ENCODE measurements at places on chromosomes 7 and 10. TPM values are rescaled to one million over a fixed set of nuclear protein-coding genes. Genes with fewer than 3 reads are reported as not detected.

DNA sequence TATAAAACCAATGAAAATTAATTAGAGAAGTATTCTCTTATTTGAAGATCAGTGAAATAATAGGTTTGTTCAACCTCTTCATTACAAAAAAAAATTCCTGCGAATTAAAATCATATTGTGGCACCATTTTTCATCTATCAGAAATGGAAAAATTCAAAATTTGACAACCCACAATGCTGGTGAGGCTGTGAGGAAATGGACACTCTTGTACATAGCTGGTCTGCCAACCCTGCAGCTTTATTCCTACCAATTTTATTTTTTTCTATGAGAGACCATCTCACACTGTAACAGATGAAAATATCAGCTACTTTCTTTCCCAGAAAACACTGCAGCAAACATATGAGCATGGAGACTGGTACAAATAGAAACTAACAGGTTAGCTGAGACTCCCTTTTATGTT, 208.8 kb upstream of the SEMA3E start:
- H3K27me3 ChIP-seq: no peaks in the 10 kb centered on the region
- no peak overlapping the region for H3K27ac ChIP-seq
- no peaks in the 10 kb centered on the region for H3K36me3 ChIP-seq
- H3K4me3 ChIP-seq: no peak overlapping the region
- DNase-seq: no peak

GRCh38 chr10:100895346-100895745, 17.4 kb upstream of the SLF2 start:
- no peaks in the 10 kb centered on the region for H3K36me3 ChIP-seq
- DNase-seq: no peak
- no peak overlapping the region for H3K27ac ChIP-seq
- no peak overlapping the region for H3K4me3 ChIP-seq

DNA sequence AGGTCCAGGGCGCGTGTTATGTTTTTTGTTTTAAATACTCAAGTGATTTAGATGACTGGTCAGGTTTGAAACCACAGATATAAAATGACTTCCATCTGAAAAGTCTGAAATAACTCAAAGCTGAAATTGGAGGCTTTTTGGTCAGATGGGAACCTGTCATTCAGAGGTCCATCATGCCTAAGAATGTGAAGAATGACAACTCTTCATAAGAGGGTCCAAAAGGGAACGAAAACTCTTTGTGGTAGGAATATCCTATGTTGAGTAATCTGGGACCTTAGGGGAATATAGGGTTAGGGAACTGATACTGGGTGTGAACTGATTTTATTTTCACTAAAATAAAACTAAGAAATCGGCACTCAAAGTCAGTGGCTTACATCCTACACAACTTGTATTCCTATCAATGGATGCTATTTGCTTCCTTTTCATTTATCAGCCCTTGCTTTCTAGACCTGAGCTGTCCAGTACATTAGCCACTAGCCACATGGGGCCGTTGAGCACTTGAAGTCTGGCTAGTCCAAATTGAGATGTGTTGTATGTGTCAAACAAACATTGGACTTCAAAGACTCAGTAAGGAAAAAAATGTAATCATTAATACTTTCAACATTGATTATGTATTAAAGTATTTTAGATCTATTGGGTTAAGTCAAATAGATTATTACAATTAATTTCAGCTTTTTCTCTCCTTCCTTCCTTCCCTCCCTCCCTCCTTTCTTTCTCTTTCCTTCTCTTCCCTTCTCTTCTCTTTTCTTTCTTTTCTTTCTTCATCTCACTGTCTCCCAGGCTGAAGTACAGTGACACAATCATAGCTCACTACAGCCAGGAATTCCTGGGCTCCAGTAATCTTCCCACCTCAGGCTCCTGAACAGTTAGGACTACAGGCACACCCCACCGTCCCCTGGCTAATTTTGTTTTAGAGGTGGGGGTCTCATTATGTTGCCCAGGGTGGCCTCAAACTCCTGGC, 56.5 kb upstream of the KDM7A start:
- DNase-seq: no peak
- H3K4me3 ChIP-seq: peak overlapping the region; percentile 83
- peaks cover 24% of the 10 kb centered on the region for H3K4me1 ChIP-seq
- H3K27ac ChIP-seq: peak overlapping the region; percentile 7

DNA sequence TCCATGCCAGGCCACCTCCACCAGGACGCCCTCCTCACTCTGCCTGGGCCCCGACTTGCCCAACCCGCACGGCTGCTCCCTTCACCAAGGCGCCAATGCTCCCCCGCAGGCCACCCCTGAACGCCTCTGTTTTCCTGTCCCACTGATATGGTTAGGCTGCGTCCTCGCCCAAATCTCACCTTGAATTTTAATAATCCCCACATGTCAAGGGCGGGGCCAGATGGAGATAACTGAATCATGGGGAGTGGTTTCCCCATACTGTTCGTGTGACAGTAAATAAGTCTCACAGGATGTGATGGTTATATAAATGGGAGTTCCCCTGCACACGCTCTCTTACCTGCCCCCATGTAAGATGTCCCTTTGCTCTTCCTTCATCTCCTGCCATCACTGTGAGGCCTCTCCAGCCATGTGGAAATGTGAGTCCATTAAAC, 29.8 kb downstream of the RSU1 start:
- peak; percentile 85 for DNase-seq
- peaks cover 31% of the 10 kb centered on the region for H3K4me1 ChIP-seq
- H3K27me3 ChIP-seq: no peaks in the 10 kb centered on the region
- H3K27ac ChIP-seq: peak overlapping the region; percentile 93

- no peaks in the 10 kb centered on the region for H3K36me3 ChIP-seq
- H3K4me3 ChIP-seq: no peak overlapping the region
- DNase-seq: no peak
These were observed 76.9 kb upstream of the LRRC4 start for GRCh38 chr7:128108129-128108528.

The SMKR1 gene
- total RNA-seq: 3.6 TPM

GRCh38 chr7:30027065-30027456, 559 bp upstream of the FKBP14 start:
- H3K4me1 ChIP-seq: peaks cover 24% of the 10 kb centered on the region
- H3K4me3 ChIP-seq: no peak overlapping the region
- no peaks in the 10 kb centered on the region for H3K27me3 ChIP-seq
- H3K27ac ChIP-seq: peak overlapping the region; percentile 90
- H3K36me3 ChIP-seq: peaks cover 3% of the 10 kb centered on the region

- H3K27me3 ChIP-seq: no peaks in the 10 kb centered on the region
- no peaks in the 10 kb centered on the region for H3K36me3 ChIP-seq
- no peak overlapping the region for H3K27ac ChIP-seq
- H3K4me3 ChIP-seq: no peak overlapping the region
These were observed 140.0 kb upstream of the PHYHIPL start for GRCh38 chr10:59036311-59037017.

The IL6 gene
- not detected for total RNA-seq

GRCh38 chr10:68179016-68179415, 52.9 kb downstream of the ATOH7 start:
- H3K36me3 ChIP-seq: no peaks in the 10 kb centered on the region
- no peak overlapping the region for H3K27ac ChIP-seq
- peaks cover 2% of the 10 kb centered on the region for H3K27me3 ChIP-seq
- DNase-seq: no peak
- no peaks in the 10 kb centered on the region for H3K4me1 ChIP-seq

DNA sequence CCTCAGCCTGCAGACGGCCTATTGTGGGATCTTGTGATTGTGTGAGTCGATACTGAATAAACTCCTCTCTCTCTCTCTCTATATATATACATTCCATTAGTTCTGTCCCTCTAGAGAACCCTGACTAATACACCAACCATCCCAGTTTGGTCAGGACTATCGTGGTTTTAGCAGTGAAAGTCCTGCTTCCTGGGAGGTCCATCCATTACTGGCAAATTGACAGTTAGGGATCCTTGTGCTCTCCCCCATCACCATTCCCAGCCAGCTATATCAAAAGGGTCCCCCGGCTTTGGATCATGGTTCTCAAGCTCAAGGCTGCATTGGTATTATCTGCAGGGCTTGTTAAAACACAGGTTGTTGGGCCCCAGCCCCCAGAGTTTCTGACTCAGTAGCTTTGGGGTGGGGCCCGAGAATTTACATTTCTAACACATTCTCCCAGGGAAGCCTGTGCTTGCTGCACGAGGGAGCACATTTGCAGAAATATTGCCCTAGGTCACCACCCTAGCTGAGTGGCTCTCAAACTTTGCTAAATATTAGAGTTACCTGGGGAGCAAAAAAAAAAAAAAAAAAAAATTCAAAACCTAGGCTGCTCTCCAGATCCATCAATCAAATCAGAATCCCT, 899.1 kb upstream of the AUTS2 start:
- H3K4me3 ChIP-seq: no peak overlapping the region
- H3K27me3 ChIP-seq: no peaks in the 10 kb centered on the region
- H3K36me3 ChIP-seq: no peaks in the 10 kb centered on the region
- no peaks in the 10 kb centered on the region for H3K4me1 ChIP-seq
- H3K27ac ChIP-seq: no peak overlapping the region

DNA sequence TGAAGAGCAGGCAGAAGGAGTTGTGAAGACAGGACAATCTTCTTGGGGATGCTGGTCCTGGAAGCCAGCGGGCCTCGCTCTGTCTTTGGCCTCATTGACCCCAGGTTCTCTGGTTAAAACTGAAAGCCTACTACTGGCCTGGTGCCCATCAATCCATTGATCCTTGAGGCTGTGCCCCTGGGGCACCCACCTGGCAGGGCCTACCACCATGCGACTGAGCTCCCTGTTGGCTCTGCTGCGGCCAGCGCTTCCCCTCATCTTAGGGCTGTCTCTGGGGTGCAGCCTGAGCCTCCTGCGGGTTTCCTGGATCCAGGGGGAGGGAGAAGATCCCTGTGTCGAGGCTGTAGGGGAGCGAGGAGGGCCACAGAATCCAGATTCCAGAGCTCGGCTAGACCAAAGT, 1.5 kb downstream of the CHPF2 start:
- H3K36me3 ChIP-seq: peaks cover 40% of the 10 kb centered on the region
- no peak for DNase-seq
- peak overlapping the region; percentile 100 for H3K27ac ChIP-seq
- no peaks in the 10 kb centered on the region for H3K27me3 ChIP-seq
- H3K4me1 ChIP-seq: peaks cover 27% of the 10 kb centered on the region
- H3K4me3 ChIP-seq: peak overlapping the region; percentile 100

- no peak overlapping the region for H3K27ac ChIP-seq
- no peak for DNase-seq
- no peaks in the 10 kb centered on the region for H3K4me1 ChIP-seq
These were observed 66.7 kb upstream of the MYO3A start for GRCh38 chr10:25867321-25867720.

DNA sequence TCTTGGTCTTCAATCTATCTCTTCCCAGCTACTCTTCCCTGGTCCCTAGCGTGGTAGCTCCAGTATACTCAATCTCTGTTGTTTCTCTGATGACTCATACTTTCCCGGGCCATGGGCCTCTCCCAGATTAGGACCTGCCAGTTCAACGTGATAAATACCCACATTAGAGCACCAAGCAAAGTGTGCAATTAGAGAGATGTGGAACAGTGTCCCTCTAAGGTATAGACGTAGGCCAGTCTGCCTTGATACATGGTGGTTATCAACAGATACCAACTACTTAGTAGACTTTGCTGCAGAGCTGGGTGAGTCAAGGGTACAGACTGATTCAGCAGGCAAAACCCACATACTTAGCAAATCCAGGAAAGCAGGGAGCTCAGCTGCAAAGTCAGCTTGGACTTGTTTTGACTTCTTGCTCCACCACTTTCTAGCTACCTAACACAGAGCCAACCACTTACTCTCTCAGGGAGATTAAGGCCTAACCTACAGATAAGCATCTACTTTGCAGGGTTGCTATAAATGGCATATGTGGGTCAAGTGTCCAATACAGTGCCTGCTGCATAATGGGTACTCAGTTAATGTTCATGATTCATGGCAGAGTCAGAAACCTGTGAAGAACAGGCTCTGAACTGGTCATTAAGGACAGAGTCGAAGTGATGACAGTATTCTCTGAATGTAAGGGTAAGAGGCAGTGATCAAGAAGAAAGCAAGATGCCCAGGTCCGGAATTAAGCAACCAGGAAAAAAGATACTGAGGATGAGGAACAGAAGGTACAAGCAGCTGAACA, 176.1 kb downstream of the CHN2 start:
- H3K27me3 ChIP-seq: no peaks in the 10 kb centered on the region
- H3K27ac ChIP-seq: no peak overlapping the region
- no peak for DNase-seq
- H3K36me3 ChIP-seq: no peaks in the 10 kb centered on the region

The CPN1 gene
- not detected for total RNA-seq

The CTAGE4 gene
- total RNA-seq: 0.87 TPM

The ANXA7 gene
- total RNA-seq: 103 TPM

DNA sequence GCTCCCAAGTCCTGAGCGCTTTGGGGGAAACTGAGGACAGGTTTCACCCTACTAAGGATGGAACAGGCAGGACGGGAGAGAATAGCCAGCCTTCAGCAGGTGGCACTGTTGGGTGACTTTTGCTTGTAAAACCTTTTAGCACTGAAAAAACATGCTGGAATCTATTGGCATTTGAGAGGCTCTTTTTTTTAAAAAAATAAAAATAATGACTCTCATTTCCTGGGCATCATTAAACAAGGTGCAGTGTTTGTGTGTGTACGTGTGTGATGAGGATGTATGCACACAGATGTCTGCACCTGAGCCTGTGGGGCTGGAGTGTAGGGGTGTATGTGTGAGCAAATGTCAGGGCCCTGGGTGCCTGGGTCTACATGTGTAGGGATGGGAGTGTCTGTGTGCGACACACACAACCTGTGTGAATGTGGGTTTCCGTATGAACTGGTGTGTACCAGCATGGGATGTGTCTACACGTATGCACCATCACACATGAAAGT, 177.9 kb downstream of the RPS24 start:
- peak; percentile 33 for DNase-seq
- peaks cover 3% of the 10 kb centered on the region for H3K27me3 ChIP-seq
- peaks cover 7% of the 10 kb centered on the region for H3K4me1 ChIP-seq
- H3K4me3 ChIP-seq: no peak overlapping the region

GRCh38 chr10:20769481-20769880, 127.6 kb downstream of the NEBL start:
- H3K27ac ChIP-seq: no peak overlapping the region
- H3K36me3 ChIP-seq: no peaks in the 10 kb centered on the region
- H3K4me3 ChIP-seq: no peak overlapping the region
- DNase-seq: no peak

The ABCC2 gene
- 1.0 TPM for total RNA-seq

- peaks cover 47% of the 10 kb centered on the region for H3K4me1 ChIP-seq
- H3K27me3 ChIP-seq: no peaks in the 10 kb centered on the region
- peak overlapping the region; percentile 48 for H3K27ac ChIP-seq
- no peak for DNase-seq
- no peak overlapping the region for H3K4me3 ChIP-seq
These were observed 13.1 kb upstream of the TRDMT1 start for GRCh38 chr10:17214526-17214925.

- no peaks in the 10 kb centered on the region for H3K27me3 ChIP-seq
- no peaks in the 10 kb centered on the region for H3K36me3 ChIP-seq
- no peak overlapping the region for H3K4me3 ChIP-seq
- no peak overlapping the region for H3K27ac ChIP-seq
These were observed 51.3 kb downstream of the TSPAN15 start for GRCh38 chr10:69502589-69502988.

The OR2A5 gene
- not detected for total RNA-seq

The TLX1 gene
- total RNA-seq: not detected

- H3K27ac ChIP-seq: no peak overlapping the region
- no peaks in the 10 kb centered on the region for H3K4me1 ChIP-seq
- H3K36me3 ChIP-seq: peaks cover 42% of the 10 kb centered on the region
- H3K4me3 ChIP-seq: no peak overlapping the region
- H3K27me3 ChIP-seq: no peaks in the 10 kb centered on the region
These were observed 40.6 kb downstream of the SEC23IP start for GRCh38 chr10:119933179-119933578.

Measured in activated CD8-positive, alpha-beta T cell treated with anti-CD3 and anti-CD28 coated beads for 36 hours (primary cell).